A172 (cell line): ENCODE measurements at places on chromosomes 11 and 22. TPM values are rescaled to one million over a fixed set of nuclear protein-coding genes. Genes with fewer than 3 reads are reported as not detected.

Gene HBG2
- total RNA-seq: 1.1 and 1.6 TPM in 2 replicates

Gene MRGPRX3
- not detected in 2 replicates for total RNA-seq

GRCh38 chr11:20022363-20023081, 137.8 kb downstream of the DBX1 start:
- DNase-seq: no peak

DNA sequence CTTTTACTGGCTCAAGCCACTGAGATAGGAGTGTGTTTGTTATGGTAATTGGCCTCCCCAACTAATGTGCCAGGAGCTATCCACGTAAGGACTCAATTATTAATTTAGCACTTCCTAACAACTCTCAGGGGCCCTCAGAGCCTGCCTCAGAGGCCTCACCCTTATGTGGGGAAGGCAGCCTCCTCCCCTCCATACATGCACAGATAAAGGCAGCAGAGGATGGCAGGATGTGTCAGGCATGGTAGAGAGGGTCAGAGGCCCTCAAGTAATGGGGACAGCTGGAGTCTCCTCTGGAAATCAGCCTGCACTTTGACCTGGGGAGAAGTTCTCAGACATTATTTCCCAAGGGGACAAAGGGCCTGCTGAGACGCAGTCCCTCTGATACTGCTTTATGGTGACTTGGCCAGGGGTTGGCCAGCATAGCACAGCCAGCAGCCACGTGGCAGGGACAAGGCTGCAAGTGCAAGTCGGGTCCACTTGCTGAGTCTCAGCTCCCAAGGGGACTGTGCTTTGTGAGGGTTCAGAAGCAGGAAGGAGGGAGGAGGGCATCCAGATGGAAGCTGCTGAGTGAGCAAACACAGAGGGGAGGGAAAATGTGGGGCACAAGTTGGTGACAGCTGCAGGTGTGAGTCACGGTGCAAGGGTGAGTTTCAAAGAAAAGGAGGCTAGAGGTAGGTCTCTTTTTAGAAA, 17.0 kb downstream of the MOGAT2 start:
- no peak for DNase-seq

Gene CLDN5
- not detected in 2 replicates for total RNA-seq

DNA sequence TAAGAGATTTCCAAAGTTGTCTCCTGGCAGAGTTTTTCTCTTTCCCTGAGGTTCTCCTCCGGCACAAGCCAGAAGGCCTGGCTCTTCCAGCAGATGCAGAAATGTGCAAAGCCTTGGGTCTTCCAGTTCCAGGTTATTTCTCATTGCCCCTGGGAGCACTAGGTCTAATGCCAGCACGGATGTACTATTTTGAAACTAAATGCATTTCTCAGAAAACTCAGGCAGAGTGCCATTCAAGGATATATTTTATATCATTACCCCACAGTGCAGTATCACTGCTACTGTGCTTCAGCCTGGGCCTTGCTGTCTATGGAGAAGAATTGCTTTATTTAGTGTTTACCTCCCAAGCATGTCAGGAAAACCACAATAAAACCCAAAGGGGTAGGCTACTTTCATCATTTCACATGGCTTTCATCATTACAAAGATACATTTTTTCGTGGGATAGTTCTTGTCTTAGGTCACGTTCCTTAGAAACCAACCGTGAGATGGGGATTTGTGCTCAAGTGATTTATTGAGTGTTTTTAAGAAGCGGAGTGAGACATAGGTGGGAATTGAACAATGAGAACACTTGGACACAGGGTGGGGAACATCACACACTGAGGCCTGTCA, 22.4 kb upstream of the FZD4 start:
- DNase-seq: no peak

GRCh38 chr22:24166811-24167210, 14.5 kb upstream of the SUSD2 start:
- no peak for DNase-seq

GRCh38 chr11:96219981-96220623, 122.9 kb downstream of the MAML2 start:
- no peak for DNase-seq

DNA sequence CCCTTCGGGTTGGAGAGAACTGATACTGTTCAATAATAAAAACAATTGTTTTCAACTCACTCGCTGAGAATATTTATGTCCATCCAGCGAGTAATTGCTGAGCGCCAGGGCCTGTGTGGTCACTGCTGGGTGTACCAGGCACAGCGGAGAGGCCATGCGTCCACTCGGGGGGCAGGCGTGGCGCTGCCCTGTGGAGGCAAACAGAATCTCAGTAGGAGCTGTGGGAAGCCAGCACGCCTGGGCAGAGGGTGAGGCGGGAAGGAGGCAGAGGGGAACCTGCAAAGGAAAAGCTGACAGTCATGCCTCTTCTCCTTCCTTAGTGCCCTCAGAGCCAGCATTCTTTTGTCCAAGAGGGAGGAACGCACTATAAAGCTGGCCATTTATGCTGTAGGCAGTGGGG, 11.4 kb downstream of the GLB1L3 start:
- no peak for DNase-seq

GRCh38 chr22:20545681-20546521, 38.5 kb downstream of the MED15 start:
- DNase-seq: no peak

Gene CYB561A3
- total RNA-seq: 37.1 and 45.0 TPM in 2 replicates

Gene FOSL1
- total RNA-seq: 71.3 and 109 TPM in 2 replicates

- no peak for DNase-seq
These were observed 22.8 kb upstream of the CLMP start for GRCh38 chr11:123217897-123218296.

GRCh38 chr11:75717608-75718418, at the start of gene MOGAT2:
TSS of gene MOGAT2 (plus strand) at chr11:75717838. CDS start at chr11:75717889, 51 bp downstream.
- no peak for DNase-seq

DNA sequence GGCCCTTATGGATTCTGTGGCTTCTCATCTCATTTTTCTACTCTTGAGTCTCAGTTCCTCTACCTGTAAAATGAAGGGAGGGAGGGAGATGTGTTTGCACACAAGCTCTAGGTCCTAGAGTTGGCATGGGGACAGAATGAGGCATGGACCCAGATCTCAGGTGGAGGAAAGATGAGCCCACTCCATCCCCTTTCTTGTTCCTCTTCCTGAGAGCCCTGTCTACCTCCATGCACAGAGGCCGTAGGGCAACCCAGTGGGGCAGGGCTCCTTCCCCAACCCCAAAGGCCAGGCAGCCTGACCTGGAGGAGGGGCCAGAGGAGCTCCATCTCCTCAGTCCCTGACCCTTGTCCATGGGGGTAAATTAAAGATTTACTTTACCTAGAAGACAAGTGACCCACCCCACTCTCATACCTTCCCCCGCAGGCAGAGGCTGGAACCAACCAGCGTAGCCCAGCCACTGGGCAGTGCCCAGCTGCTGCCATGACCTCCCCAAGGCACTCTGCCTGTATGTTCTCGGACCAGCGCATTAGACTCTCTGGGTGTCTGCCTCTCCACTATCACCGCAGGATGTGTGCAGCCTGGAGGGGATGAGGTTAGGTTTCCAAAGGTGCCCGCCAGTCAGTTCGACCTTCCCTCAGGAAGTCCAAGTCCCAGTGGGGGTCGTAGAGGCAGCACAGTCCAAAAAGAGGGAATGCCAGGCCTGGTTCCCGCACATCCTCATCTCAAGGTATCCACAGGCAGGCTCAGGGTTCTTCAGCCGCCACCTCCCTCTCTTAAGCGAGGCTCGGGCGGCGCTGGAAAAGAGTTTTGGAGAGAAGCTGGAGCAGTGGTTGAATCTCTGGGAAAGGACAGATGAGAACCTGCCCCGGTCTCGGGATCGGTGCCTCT, 3.0 kb downstream of the SMTN start:
- no peak for DNase-seq

- no peak for DNase-seq
These were observed 18.9 kb upstream of the MOB2 start for GRCh38 chr11:1505480-1505879.

Gene RGL4
- not detected in 2 replicates for total RNA-seq

Gene ADAMTS8
- not detected in 2 replicates for total RNA-seq

DNA sequence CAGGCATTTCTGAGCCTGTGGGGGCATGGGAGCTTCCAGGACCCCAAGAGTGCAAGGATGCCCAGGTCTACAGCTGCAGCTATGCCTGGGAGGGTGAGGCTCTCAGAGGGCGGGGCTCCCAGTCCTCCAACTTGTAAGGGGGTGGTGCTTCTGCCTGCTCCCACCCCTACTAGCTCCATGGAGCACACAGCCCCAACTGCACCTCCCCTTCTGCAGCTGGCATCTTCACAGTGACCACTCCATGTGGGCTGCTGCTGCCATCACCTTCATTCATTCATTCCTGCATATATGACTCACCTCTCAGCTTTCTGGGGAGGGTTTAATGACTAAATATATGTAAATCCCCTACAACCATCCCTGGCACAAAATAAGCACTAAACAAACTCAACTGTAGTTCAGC, 43.8 kb downstream of the CHST1 start:
- DNase-seq: no peak

- DNase-seq: no peak
These were observed 13.7 kb downstream of the TBC1D22A start for GRCh38 chr22:46775850-46776826.

Gene CSF2RB
- 0.02 TPM in 1 of 2 replicates, not detected in the other for total RNA-seq

Gene RCN1
- 213 and 241 TPM in 2 replicates for total RNA-seq

Gene C2CD2L
- 4.7 and 7.2 TPM in 2 replicates for total RNA-seq
